Stimulated activated CD4-positive, alpha-beta T cell treated with anti-CD3 and anti-CD28 coated beads, Interleukin-4, amount 100 ng/mL, for 4 hours (primary cell): ENCODE measurements at places on chromosomes 2 and 18.

- DNase-seq: no peak
Measured at GRCh38 chr2:214649440-214650205, 159.9 kb downstream of the BARD1 start.

- DNase-seq: no peak
Measured at GRCh38 chr2:46770622-46771021, 145.0 kb downstream of the MCFD2 start.

DNA sequence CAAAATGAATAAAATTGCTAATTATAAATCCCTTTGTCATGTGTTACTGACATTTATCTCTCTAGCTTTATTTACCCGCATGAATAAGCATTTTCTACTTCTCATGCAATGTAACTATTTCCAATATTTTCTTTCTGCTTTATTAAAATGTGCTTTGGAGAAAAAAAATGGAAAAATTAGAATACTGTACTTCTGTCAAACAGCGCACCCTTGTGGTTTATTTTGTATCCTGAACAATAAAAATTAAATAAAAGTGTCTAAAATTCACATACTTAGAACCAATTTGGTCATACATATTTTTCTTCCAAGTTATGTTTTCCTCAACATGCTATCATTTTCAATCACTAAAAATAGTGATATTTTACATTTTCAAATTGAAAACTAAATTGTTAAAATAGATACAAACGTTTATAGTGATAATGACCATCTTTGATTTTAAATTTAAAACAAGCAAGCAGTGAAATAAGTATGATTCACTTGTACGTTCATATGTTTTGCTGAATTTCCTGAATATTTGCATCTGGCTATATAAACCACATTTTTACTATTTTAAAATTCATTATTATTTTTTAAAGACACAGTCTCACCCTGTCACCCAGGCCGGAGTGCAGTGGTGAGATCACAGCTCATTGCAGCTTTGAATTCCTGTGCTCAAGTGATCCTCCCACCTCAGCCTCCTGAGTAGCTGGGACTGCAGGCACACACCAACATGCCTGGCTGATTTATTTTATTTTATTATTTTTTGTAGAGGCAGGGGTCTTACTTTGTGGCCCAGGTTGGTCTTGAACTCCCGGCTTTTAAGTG lies 95.9 kb upstream of the GRB14 start:
- no peak for DNase-seq

DNA sequence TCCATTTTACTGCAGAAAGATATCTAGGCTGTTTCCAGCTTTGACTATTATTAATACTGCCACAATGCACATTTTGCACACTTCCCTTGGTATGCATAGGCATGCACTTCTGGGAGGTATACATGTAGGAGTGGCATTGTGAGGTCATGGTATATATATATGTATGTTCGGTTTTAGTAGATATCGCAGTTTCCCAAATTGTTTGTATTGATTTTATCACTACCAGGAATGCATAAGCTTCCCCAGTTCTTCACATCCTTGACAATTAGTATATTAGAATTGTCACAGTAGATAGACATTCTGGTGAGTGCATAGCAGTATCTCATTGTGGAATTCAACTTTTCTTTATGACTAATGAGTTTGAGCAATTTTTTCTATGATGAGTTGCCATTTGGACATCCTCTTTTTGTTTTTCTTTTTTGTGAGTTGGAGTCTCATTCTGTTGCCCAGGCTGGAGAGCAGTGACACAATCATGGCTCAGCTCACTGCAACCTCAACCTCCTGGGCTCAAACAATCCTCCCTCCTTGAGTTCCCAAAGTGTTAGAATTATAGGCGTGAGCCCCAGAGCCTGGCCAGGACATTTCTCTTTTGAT lies 4.2 kb upstream of the GRB14 start:
- no peak for DNase-seq

DNA sequence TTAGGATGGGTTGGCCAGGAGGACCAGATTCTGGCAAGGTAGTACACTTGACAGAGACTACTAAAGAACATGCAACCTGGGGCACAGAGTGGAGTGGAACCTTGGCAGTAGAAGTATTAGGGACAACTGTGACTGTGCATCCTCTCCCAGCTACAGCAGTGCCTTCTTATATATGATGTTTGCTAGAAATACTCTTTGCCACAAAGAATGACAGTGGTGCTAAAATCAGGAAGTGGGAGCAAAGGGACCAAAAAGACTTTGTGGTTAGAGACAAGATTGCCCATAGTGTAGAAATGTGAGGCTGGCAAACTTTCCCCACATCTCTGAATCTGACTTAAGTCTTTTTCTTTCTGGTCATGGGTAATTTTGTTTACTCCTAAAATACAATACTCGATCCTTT lies 9.4 kb upstream of the SLC38A11 start:
- no peak for DNase-seq

DNA sequence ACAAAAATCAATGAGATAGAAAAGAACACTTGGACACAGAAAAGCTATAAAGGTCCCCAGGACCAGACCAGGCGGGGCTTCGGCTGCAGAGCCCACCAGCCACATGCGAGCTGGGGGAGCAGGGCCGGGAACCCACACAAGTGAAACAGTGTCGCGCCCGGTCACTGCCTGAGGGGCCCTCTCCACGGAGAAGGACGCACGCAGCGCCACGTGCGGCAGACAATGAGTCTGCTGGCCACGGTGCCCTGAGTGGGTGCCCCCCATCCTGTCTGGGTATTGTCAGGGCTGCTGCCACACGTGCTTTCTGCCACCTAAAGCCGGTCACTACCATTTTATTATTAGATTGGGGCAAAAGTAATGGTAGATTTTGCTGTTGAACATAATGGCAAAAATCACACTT lies 207.9 kb upstream of the HDAC4 start:
- DNase-seq: no peak

DNA sequence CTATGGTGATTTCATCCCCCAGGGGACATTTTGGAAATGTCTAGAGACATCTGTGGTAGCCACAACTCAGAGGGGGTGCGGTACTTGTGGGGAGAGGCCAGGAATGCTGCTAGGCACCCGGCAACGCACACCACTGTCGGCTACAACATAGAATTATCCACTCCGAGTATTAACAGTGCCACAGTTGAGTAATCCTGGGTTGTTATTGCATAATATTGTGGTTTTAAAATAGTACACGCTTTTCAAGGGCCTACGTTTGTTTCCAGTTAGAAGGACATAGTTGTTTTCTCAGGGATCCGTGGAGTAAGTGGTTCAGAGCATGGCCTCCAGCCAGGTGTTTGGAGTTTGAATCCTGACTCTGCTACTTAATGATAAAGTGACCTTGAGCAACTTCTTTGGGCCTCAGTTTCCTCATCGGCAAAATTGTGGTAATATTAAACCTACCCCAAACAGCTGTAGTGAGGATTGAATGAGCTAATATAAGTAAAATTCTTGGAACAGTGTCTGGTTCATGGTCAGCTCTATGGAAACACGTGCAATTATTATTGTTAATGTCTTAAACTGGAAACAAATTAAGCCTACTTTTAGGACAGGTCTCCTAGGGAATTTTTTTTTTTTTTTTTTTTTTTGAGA lies 24.5 kb downstream of the CYP27A1 start:
- no peak for DNase-seq

GRCh38 chr18:70659036-70659925 lies 370.4 kb downstream of the SOCS6 start:
- no peak for DNase-seq

DNA sequence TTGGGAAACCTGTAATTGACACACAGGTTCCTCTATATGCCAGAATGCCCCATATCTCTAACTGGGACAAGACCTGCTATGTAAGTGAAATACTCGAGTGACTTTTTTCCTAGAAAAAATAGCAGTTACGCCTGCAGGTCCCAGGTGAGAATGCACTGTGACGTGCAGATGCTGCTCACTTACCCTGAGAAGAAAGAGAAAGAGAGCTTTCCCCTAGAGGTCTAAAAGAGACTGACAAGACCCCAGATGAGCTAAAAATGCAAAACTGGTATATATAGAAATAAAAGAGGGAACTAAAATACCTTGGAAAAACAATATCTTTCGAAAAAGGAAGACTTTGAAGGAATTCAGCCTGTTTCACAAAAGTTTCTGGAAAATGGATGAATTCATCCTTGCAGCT lies 383.0 kb upstream of the DCC start:
- no peak for DNase-seq

DNA sequence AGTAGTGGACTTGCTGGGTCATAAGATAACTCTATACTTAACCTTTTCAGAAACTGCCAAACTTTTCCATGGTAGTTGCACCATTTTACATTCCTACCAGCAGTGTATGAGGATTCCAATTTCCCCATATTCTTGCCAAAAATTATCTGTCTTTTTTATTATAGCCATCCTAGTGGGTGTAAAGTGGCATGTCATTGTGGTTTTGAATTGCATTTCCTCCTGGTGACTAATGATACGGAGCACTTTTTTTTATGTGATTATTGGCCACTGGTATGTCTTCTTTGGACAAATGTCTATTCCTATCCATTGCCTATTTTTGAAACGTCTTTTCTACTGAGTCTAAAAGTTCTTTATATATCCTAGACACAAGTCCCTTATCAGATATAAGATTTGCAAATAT lies 44.3 kb downstream of the CACNB4 start:
- no peak for DNase-seq

GRCh38 chr2:131046918-131047652 lies 46.2 kb downstream of the FAM168B start:
- DNase-seq: no peak

- no peak for DNase-seq
Measured at GRCh38 chr2:225165052-225165451, 122.8 kb upstream of the DOCK10 start.

GRCh38 chr18:22783662-22784076 lies 149.5 kb upstream of the RBBP8 start:
- DNase-seq: no peak

DNA sequence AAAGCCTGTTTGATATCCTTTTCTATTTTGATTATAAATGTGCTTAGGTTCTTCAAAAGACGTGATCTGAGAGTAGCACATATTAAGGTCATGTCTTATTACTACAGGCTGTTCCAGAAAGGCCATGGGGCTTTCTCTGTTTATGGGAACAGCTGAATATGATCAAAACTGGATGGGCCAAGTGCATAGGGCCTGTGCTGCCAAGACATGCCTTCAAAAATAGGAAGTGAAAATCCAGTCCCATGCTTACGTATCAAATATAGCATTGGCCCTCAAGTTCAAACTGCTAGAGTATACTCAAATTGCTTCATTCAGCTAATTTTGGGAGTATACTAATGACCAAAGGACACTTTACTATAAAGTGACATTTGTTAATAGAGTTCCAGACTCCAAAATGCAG lies 24.1 kb downstream of the SLC25A52 start:
- no peak for DNase-seq
